ENCODE measurements at places on chromosomes 2 and 18.

DNA sequence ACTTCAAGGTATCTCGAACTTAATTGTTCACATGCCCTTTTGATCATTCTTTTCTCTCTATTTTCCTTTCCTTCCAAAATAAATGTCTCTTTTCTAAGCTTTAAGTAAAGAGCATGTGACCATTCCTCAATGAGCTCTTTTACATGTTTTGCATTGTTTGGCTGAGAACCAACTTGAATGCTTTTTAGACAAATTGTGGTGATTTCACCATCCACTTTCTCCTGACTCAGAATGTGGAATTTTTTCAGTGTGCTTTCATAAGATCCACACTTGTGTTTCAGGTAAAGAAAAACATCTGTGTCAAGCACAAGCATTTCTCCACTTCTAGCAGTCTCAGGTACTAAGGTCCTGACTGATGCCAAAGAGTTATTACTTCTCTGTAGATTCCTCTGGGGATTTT, 10.7 kb downstream of the RBM43 start:
- no peak for DNase-seq

DNA sequence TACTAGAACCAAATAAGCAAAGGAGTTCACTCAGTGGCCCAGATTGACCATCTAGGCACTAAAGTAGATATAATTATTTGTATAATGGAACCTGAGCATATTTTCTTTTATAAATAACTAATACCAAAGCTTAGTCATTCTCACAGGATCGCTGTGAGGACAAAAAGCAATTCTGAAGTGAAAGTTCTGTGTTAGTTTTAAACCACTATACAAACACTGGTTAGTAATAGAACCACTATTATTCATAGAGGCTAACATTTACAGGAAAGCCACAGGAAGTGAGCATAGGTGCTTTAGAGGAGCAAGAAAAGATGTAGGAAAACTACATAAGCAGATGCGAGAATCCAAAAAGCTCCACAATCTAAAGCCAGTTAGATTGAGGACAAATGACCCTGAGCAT, 364.7 kb downstream of the XIRP2 start:
- DNase-seq: no peak

DNA sequence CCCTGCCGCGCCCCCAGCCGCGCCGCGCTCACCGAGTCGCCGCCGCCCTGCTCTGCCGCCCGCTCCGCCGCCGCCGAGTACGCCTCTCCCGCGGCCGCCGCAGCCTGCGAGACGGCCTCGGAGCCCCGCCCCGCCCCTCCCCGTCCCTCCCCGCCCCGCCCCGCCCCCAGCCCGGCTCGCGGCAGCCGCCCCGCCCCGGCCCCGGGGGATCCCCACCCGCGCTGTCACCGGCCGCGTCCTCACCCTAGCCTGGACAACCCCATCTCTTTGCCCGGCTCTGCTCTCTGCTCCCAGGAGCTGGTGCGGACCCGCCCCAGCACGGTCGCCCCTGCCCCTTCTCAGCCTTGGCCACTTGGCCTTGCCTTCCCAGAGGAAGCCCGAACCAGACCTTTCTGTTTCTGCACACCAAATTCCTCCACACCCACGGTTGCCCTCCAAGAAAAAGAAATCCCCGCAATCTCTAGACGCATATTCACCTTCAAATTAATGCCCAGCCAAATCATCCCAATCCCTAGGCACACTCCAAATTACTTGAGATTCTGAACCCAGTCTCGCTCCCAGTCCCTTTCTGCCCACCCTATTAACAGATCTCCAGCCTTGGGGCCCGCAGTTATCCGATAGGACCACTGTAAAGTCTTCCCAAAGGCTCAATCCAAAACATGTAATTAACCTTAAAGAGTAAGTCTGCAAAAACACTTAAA, at the start of gene CYRIA:
Gene CYRIA, minus strand, starts transcription at position 87 of the 701 bp plus-strand sequence. CDS start 77,715 bp downstream, outside the sequence.
- DNase-seq: peak; percentile 14

- DNase-seq: no peak
These were observed 242.3 kb upstream of the NOL4 start for GRCh38 chr18:34467058-34467457.

DNA sequence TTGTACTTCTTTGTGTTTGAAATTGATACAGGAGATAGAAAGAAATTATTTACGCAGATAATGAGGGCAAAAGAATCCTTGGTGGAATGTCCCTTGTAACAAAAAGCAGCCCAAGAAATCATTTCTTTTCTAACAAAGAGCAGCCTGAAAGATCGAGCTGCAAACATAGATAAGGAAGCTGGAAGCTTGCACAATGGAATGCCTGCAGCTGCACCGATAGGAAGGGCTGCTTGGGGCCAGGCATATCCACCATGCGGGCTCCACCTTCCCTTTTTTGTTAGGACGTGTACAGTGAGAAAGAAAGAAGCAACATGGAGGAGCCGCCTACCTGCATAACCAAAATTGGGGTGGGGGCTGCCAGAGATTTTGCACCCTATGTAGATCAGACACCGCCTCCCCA, 568.7 kb downstream of the METTL4 start:
- no peak for DNase-seq

DNA sequence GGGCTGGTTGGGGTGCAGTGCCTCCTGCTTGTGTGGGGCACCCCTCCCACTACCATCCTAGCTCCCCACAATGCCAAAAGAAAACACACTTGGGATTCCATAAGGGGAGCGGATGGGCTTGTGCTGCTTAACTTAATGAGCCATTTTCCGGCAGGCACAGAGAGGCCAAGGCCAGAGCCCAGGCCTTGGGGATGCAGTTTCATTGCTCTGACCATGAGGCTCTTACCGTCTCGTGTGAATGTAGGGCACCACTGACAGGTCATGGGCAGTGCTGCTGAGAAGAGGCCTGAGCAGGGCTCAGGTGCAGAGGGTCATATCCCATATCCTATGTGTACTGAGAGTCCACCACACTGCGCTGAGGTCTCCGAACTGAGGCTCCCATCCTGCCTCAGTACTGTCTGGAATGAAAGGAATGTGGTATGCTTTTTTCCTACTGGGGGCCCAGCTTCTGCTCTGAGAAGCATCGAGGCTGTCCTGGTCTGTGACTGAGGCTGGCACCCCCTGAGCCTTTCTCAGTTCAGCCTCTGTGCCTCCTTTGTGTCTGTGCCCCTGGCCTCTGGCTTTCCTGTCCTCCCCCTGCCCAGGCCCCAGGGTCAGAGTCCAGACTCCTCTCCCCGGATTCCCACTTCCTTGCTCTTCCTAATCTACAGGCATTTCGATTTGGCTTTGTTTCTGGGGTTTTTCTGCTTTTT, 45.2 kb upstream of the MAPRE3 start:
- no peak for DNase-seq

DNA sequence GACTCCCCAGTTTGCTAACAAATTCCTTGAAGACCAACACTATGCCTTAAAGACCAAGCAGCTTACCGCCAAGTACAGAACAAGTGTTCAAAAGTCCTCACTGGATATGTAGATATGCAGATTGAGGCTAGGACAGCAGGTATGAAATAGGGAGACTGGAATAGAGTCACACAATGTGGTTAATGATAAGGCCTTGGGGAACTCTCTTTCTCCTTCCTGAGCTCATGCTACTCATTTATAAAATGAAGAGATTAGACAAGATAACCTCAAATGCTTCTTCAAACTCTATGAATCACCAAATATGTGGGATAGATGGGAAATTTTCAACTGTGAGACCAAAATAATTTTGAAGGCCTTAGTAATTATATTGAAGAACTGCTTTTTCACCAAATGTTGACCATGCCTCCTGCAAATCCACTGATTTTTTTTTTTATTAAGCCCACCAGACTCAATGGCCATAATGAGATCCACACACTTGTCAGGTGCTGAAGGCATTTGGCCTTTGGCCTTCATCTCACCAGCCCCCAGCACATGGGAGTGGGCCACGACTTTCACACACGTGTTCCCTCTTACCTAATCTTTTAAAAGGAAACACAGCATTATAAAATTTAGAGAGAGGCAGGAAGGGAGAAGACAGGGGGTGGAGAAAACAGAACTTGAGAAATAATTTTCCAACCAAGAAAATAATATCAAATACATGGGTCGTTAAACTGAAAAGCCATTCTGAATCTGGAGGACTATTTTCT, 181.5 kb downstream of the EN1 start:
- no peak for DNase-seq

GRCh38 chr2:109516445-109517117, 97.2 kb downstream of the SEPTIN10 start:
- DNase-seq: no peak

- DNase-seq: no peak
These were observed 265.7 kb upstream of the NT5C1B start for GRCh38 chr2:18855027-18855426.

GRCh38 chr18:60809937-60810336, 437.4 kb upstream of the MC4R start:
- no peak for DNase-seq

DNA sequence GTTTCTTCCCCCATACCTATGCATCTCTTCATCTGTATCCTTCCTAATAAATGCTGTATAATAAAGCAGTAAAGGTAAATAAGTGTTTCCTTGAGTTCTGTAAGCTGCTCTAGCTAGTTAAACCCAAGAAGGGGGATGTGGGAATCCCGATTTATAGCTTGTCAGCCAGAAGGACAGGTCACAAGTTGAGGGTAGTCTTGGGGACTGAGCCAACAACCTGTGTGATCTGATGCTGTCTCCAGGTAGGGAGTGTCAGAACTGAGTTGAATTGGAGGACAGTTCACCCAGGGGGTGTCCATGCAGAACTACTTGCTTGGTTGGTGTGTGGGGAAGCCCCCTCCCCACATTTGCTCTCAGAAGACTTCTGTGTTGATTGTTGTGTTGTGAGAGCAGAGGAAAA, 112.4 kb downstream of the LDLRAD4 start:
- no peak for DNase-seq

- no peak for DNase-seq
These were observed 17.8 kb upstream of the KCNK3 start for GRCh38 chr2:26674771-26675170.

DNA sequence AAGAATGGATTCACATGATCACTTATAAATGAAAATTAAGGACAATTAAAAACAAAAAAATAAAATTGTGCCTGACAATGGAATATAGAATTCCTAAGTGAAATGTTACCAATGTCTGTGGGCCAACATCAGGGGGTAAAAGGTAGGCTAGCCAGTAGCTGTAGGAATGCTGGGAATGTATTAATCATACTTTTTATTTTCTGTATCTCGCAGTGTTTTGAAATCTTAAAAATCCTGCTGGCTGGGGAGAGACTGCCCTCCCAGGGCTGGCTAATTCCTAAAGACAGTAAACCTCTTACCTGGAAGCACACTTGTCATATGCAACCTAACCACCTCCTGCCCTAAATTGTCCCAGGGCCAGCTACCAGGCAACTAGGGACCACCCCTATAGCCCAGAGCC, 69.8 kb downstream of the REV1 start:
- no peak for DNase-seq

DNA sequence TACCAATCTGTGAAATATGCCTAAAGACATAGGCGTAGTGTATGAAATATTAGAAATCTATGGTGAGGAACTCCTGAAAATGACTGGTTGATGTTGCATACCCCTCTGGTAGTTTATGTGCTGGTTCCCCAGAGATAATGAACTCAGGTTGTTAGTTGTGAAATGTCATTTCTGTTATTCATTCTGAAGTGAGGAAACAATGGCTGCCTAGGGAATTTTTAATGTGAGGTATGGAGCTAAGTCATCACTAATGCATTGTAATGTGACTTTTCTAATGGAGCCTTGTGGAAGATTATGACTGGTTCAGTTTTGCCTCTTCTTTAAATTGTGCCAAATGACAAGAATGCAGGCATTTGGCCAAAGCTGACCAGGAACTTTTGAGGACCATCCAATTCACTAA, 61.6 kb upstream of the RAB27B start:
- no peak for DNase-seq

DNA sequence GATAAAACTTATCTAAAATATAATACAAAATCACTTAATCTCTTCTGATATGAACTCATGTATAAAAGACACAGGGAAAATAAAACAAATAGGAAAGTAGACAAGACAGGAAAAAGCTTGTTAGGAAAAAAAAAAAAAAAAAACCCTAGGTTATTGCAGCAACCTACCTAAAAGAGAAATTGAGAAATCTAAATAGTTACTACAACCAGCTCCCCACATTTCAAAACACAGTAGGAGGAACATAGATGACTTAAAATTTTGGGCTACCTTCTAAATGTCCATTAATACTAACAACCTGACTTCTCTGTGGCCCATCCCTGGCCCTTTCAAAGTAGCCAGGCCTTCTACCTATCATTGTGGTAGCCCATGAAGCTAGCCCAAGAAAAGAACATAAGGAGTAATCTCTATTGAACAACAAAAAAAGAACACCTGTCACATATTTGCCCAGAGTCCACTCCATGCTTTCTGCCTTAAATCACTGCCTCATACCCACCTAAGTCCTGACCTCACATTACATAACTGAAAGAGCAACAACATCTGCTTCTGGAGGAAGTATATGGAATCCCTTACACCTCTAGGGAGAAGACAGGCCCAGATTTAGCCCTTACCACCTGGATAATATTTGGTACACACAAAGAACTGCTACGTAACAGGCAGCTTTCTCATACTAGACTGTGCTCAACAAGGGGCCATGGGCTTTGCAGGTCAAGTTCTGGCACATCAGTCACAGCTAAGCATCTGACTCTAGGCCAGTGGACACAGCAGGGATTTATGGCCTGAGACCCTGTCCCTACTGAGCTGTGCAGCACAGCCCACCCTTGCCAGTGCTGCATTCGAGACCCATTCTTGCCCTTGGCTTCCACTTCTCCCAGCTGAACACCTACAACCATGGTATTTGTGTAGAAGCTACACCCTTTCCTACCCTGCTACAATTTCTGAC, 8.5 kb downstream of the SUCLG1 start:
- no peak for DNase-seq

Measured in effector memory CD4-positive, alpha-beta T cell (primary cell).